CD4-positive, alpha-beta T cell treated with Interleukin-15 for 4 hours (primary cell): ENCODE measurements at places on chromosomes 4 and X.

DNA sequence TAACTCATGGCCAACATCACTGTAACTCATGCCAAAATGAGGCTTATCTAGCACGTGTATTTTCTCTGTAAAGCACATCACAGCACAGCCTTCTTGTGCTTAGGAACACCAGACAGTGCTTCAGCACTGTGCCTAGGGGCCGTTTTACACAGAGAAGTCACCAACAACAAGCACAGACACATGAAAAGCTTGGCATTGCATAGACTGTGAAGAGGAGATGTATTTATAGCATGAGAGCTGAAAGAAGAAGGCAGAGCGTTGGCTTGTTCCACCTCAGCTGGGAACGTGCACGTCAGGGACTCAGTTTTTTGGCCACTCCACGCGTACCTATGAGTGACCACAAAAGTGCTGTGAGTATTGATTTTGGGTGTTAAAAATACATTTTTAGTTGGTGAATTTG lies 116.3 kb upstream of the SFRP2 start:
- no peak for DNase-seq

- no peak for DNase-seq
These were observed 29.6 kb upstream of the IGFBP7 start for GRCh38 chr4:57139783-57140182.

DNA sequence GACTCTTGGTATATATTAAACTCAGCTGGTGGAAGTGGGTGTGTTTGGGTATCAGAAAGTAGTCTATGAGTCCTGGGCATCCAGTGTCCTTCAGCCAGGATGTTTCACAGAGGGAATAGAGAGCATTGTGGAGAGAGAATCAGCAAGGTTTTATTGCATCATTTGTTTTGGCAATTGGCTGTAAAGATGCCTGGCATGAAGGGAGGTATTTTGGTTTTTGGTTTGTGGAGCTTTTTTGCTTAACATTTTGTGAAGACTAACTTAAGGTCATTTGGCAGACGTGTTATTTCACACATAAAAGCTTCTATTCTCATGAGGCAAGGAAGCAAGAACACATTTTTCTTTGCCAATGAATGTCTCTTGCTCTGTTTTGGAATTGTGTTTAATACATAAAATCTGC lies 71.1 kb downstream of the DCLK2 start:
- DNase-seq: no peak

GRCh38 chr4:155854582-155855226 lies 11.4 kb downstream of the ASIC5 start:
- no peak for DNase-seq

GRCh38 chr4:183747931-183748670 lies 89.0 kb downstream of the TRAPPC11 start:
- no peak for DNase-seq

DNA sequence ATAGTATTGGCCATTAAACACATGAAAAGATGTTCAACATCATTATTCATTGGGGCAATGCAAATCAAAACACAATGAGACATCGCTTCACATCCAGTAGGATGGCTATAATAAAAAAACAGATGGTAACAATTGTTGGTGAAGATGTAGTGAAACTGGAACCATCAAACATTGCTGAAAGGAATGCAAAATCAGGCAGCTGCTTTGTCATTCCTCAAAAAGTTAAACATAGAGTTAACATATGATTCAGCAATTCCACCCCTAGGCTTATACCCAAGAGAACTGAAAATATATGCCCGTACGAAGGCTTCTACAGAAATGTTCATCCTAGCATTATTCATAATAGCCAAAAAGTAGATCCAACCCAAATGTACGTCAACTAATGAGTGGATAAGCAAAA lies 144.0 kb upstream of the NAP1L5 start:
- DNase-seq: no peak

GRCh38 chr4:89307446-89308160 lies at the start of gene GPRIN3:
TSS of gene GPRIN3 (minus strand) at chr4:89307800. CDS start at chr4:89250110, 57,690 bp downstream.
- peak; percentile 55 for DNase-seq

DNA sequence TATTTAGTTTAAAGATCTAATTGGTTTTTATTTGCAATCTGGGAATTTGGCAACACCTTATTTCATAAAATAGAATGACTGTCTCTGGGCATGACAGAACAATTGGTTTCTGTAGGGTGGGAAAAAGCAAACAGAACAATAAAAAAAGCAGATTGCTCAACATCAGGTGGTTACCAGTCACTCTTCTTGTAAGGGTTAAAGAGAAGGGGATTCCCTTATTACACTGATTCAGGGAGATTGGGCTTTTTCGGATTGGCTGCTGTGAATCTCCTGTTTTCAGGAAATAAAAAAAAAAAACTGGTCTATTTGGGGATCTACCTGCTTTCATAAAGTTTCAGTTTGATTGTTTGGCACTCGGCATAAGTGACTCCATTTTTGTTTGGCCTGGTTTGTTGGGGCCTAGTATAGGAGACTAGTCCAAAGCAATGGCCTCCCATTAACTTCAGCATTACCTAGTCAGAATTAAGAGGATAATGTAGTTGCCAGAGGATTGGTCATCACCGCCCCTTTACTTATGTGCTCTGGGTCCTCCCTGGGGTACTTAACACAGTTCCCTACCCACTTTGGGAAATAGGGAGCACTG lies 380.5 kb downstream of the IDS start:
- no peak for DNase-seq

GRCh38 chrX:110315551-110315950 lies 2.3 kb downstream of the AMMECR1 start:
- no peak for DNase-seq

GRCh38 chr4:88158489-88159228 lies at the start of gene ABCG2:
TSS of gene ABCG2 (minus strand) at chr4:88158639. CDS start at chr4:88139995, 18,644 bp downstream.
- peak; percentile 8 for DNase-seq

GRCh38 chr4:87117051-87117731 lies 103.2 kb downstream of the KLHL8 start:
- no peak for DNase-seq

- DNase-seq: no peak
These were observed 207.9 kb downstream of the HS6ST2 start for GRCh38 chrX:132750331-132751062.

GRCh38 chr4:158170691-158171561 lies 1.9 kb downstream of the GASK1B start:
- no peak for DNase-seq

GRCh38 chr4:157242871-157243270 lies 22.3 kb downstream of the GRIA2 start:
- no peak for DNase-seq

- peak; percentile 9 for DNase-seq
These were observed 21.0 kb downstream of the S100G start for GRCh38 chrX:16671005-16671404.

GRCh38 chrX:121504153-121504552 lies 456.7 kb downstream of the GLUD2 start:
- DNase-seq: no peak

GRCh38 chr4:145230726-145231125 lies 50.3 kb upstream of the OTUD4 start:
- no peak for DNase-seq

- no peak for DNase-seq
These were observed 31.9 kb downstream of the MGAT4D start for GRCh38 chr4:140466146-140466545.

DNA sequence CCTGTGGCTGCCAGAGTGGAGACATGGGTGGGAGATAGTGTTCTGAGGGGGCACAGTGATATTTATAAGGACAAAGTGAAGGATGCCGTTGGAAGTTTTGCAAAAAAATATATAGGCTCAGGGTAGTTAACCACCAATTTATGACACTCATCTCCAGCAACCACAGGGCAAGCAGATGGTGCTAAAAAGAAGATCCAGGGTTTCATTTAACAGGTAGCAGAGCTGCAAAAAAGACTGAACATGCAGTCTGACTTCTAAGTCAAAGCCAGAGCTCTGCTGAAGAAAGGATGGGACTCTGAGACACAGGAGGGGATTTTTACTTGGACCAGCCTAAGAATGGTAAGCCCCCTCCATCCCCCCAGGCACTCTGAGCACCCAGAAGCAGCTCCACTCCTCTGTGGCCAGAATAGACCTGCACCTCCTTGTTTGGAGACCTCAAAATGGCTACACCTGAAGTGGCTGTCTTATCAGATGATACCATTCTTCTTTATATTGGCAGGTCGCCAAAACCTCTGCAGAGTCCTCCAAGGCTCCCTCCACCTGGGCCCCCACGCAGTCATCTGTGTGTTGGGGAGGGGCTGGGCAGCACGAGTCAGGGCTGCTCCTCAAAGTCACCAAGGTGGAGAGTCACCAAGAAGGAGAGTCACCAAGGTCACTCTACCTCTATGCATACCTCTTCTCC lies 161.4 kb upstream of the FAM9B start:
- DNase-seq: no peak

DNA sequence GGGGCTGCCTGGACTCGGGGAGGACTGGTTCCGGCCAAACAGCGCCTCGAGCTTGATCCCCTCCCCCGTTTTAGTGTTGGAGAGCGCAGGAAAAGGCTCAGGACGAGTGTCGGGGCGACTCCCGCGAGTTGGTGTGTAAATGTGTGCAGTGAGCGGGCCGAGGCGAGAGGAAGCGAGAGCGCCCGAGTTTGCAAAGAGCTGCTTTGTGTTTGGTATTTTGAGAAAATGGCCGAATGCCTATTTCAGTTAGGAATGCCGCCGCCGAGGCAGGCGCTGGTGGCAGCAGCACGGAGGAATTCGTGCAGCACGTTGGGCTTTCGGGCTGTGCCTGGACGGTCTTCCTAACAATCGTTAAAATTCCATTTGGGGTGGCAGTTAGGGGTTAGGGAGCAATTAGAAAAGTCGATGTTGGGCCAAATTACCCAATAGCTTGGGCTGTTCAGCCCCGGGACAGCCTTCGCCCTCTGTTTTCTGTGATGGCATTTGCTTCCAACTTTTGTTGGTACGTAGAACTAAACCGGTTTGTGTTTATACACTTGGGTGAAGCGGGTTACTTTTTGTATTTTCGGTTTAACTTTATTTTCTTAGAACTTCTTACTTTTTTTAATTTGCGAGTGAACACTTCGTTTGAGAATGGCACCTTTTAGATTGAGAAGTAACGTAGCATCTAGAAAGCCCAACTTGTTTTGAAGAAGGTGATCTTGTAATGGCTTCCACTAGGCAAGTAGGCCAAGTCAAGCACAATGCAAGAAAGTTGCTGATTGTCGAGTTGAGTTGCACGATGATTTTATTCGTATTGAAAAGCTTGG lies 1.6 kb downstream of the REST start:
- peak; percentile 45 for DNase-seq

- DNase-seq: peak; percentile 88
These were observed 777 bp upstream of the EOLA2 start for GRCh38 chrX:149938881-149939654.

- peak; percentile 4 for DNase-seq
These were observed 33.8 kb downstream of the LONRF3 start for GRCh38 chrX:119008110-119008744.

DNA sequence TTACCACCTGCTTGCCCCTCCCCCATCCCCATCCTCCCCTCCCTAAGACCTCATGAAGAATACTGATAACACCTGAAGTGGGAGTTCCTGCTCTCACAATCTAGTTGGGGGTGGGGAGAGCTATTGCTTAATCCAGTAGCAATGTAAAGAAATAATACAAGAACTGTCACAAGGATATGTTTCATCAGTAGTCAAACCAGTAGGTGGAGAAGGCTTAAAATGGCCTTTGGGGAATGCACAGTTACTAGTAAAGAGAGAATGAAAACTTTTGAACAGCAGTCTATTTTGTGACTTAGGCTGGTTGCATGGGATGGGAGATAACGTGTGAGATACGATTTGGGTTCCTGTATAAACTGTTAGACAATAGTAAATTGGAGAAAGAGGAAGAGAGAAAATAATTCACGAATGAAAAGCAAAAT lies 6.0 kb downstream of the GALNT7 start:
- no peak for DNase-seq

GRCh38 chrX:37685381-37686359 lies at the start of gene XK:
TSS of gene XK (plus strand) at chrX:37685791. CDS start at chrX:37685962, 171 bp downstream.
- peak; percentile 0 for DNase-seq

DNA sequence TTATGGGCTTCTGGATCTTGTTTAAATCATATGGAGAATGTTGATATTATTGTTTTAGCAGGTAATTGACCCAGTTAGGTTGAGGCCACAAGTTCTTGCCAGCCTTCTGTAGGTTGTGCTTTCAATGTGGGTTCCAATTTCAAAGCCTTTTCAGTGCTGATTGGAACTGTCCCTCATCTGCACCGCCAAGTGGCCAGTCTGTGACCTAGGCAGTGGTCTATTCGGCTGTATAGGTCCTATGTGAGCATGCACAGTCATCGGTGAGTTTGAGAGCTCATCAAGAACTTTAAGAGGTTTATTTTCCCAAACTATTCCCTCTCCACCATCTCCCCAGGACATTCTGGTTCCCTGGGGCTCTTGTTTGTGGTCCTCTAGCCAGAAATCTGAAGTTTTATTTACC lies 35.7 kb downstream of the DDX53 start:
- no peak for DNase-seq
